ENCODE measurements at places on chromosomes 3 and 15.

- DNase-seq = no peak
Observed at GRCh38 chr3:179806177-179806576, 153.3 kb downstream of the USP13 start.

- no peak for DNase-seq
Observed at GRCh38 chr3:167409611-167410010, 29.5 kb upstream of the ZBBX start.

DNA sequence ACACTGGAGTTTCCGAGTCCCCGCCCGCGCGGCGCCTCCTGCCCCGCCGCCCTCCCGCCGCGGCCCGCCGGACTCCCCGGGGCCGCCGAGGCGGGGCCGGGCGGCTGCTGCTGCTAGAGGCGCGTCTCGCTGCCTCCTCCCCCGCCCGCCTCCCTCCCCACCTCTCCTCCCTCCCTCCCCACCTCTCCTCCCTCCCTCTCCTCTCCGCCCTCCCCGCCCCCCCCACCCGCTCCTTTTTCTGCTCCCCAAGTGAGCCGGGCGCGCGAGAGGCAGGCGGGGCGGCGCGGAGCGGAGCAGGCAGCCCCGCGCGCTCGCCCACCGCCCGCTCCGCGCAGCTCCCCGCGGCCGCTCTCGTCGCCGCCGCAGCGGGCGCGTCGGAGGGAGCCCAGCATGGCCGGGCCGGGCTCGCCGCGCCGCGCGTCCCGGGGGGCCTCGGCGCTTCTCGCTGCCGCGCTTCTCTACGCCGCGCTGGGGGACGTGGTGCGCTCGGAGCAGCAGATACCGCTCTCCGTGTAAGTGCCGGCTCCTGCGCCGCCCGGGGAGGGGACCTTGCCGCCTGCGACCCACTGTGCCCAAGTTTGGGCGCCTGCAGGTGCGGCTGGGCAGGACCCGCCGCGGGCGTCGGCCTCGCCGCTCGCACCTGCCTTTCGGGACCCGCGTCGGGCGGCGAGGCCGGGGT is at the start of gene CACNA2D3:
Gene CACNA2D3, plus strand, starts transcription at position 229 of the 679 bp plus-strand sequence.
- no peak for DNase-seq

DNA sequence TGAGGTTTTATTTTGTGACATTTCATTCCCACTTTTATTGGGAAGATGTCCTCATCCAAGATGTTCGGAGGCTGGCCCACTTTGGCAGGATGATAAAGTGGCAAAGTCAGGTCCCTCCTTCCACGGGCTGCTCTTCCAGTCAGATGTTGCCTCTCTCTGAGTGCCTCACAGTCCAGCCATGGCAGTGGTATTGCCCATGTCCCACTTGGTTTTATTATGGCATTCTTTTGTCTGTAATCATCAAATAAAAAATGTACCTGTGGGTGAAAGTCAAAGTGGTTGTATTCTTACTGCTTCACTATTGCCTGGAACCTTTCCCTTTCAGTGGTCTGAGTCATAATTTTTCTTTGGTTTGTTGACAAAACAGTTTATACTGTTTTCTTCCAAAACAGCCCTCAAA is 20.2 kb downstream of the ARNT2 start:
- peak; percentile 61 for DNase-seq

- no peak for DNase-seq
Observed at GRCh38 chr15:51348688-51349087, 7.2 kb downstream of the GLDN start.
